ENCODE measurements at places on chromosomes 4 and X.
A peak's percentile ranks its signal among the peaks of the same experiment; 100 is the strongest.

GRCh38 chrX:127879585-127879984, 172.6 kb downstream of the ACTRT1 start:
- no peak for DNase-seq
- H3K36me3 ChIP-seq = no peaks in the 10 kb centered on the region
- no peaks in the 10 kb centered on the region for H3K27me3 ChIP-seq
- no peak overlapping the region for H3K4me3 ChIP-seq
- H3K27ac ChIP-seq = no peak overlapping the region

GRCh38 chr4:84751707-84752106, 168.8 kb downstream of the CDS1 start:
- H3K36me3 ChIP-seq = no peaks in the 10 kb centered on the region
- no peak overlapping the region for H3K27ac ChIP-seq

GRCh38 chr4:120971884-120972283, 49.4 kb upstream of the PRDM5 start:
- peaks cover 3% of the 10 kb centered on the region for H3K27me3 ChIP-seq
- DNase-seq = no peak
- H3K4me3 ChIP-seq = no peak overlapping the region
- H3K4me1 ChIP-seq = no peaks in the 10 kb centered on the region

- peak; percentile 95 for DNase-seq
- peaks cover 7% of the 10 kb centered on the region for H3K27me3 ChIP-seq
- no peak overlapping the region for H3K4me3 ChIP-seq
Observed at GRCh38 chrX:15675490-15675921, 10.9 kb upstream of the CLTRN start.

DNA sequence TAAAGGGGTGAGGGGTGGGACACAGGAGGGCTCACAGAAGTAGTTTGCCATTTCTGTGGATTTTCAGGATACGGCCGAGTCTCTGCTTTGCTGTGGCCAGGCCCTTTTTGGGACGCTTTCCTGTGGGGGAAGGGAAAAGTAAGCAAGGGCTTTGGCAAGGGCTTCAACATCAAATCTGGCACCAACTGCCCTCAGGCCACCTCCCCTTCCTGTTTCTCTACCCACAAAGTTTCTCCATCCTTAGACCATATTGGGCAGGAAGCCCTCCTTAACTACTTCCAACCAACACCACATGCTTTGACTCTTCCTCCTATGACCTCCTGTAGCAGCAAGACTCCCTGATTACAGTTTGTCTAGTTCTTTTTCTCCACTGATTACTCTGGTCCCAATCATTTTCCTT, 105.1 kb downstream of the PHF8 start:
- H3K27ac ChIP-seq = no peak overlapping the region
- H3K4me1 ChIP-seq = peaks cover 9% of the 10 kb centered on the region
- H3K36me3 ChIP-seq = peaks cover 59% of the 10 kb centered on the region
- no peak overlapping the region for H3K4me3 ChIP-seq

- no peak for DNase-seq
- no peaks in the 10 kb centered on the region for H3K4me1 ChIP-seq
- no peak overlapping the region for H3K27ac ChIP-seq
- H3K4me3 ChIP-seq = no peak overlapping the region
Observed at GRCh38 chrX:15310117-15310516, 5.3 kb downstream of the ASB11 start.

DNA sequence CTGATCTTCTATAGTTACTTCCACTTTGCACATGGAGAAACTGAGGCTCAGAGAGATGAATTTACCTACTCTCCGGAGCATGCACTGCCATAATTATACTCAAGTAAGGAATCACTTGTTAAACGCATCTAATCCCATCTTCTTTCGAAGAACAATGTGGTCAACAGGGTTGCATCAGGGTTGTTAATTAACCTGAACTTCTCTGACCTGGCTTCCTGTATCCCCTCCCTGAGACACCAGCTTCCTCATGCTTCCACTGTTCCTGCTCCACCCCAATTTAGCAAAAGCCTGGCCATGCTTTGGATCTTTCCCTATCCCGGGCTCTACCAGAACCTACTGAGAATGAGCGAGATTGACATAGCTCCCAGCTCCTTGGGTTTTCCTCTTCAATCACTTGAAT, 136.7 kb downstream of the SMIM20 start:
- H3K4me3 ChIP-seq = no peak overlapping the region
- H3K4me1 ChIP-seq = peaks cover 6% of the 10 kb centered on the region
- no peaks in the 10 kb centered on the region for H3K36me3 ChIP-seq
- H3K27me3 ChIP-seq = peaks cover 21% of the 10 kb centered on the region

GRCh38 chr4:7428261-7429068, 6.3 kb downstream of the PSAPL1 start:
- peaks cover 2% of the 10 kb centered on the region for H3K27me3 ChIP-seq
- H3K27ac ChIP-seq = no peak overlapping the region
- H3K4me3 ChIP-seq = no peak overlapping the region
- no peaks in the 10 kb centered on the region for H3K36me3 ChIP-seq
- no peaks in the 10 kb centered on the region for H3K4me1 ChIP-seq

GRCh38 chr4:30901461-30902451, 181.6 kb downstream of the PCDH7 start:
- no peaks in the 10 kb centered on the region for H3K27me3 ChIP-seq
- no peak overlapping the region for H3K4me3 ChIP-seq
- H3K27ac ChIP-seq = no peak overlapping the region
- no peak for DNase-seq

GRCh38 chr4:60344908-60345307, 855.2 kb upstream of the ADGRL3 start:
- H3K27me3 ChIP-seq = no peaks in the 10 kb centered on the region
- H3K36me3 ChIP-seq = no peaks in the 10 kb centered on the region
- no peak for DNase-seq

- H3K4me1 ChIP-seq = no peaks in the 10 kb centered on the region
- H3K27me3 ChIP-seq = peaks cover 25% of the 10 kb centered on the region
- no peak overlapping the region for H3K27ac ChIP-seq
Observed at GRCh38 chrX:42220083-42220482, 296.7 kb upstream of the CASK start.

GRCh38 chr4:854356-854755, 28.4 kb upstream of the CPLX1 start:
- H3K4me1 ChIP-seq = peaks cover 9% of the 10 kb centered on the region
- no peak for DNase-seq
- H3K36me3 ChIP-seq = peaks cover 90% of the 10 kb centered on the region
- no peak overlapping the region for H3K4me3 ChIP-seq
- no peak overlapping the region for H3K27ac ChIP-seq

GRCh38 chr4:115272185-115272584, 158.8 kb upstream of the NDST4 start:
- no peak overlapping the region for H3K4me3 ChIP-seq
- H3K27me3 ChIP-seq = no peaks in the 10 kb centered on the region
- H3K4me1 ChIP-seq = peaks cover 8% of the 10 kb centered on the region
- no peak for DNase-seq
- H3K27ac ChIP-seq = no peak overlapping the region
- no peaks in the 10 kb centered on the region for H3K36me3 ChIP-seq

- H3K36me3 ChIP-seq = peaks cover 5% of the 10 kb centered on the region
- H3K27me3 ChIP-seq = peaks cover 24% of the 10 kb centered on the region
Observed at GRCh38 chrX:54639018-54639345, 109.0 kb downstream of the GNL3L start.

DNA sequence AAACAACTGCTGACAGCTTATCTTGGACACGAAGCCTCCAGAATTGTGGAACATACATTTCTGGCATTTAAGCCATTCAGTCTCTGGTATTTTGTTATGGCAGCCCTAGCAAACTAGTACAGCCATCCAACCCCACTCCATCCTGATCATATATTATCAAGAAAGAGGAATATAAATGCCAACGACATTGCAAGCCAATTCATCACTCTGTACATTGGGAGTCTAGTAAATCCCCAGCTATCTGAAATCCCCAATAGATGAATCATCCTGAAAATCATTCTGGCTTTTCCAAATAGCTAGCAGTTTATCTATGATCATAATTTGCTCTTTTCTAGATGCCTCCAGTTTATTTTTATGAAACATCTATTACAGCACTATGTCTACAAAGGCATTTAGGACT, 41.1 kb downstream of the FRMD7 start:
- H3K4me1 ChIP-seq = peaks cover 9% of the 10 kb centered on the region
- no peak overlapping the region for H3K27ac ChIP-seq
- H3K27me3 ChIP-seq = peaks cover 69% of the 10 kb centered on the region
- DNase-seq = no peak
- no peaks in the 10 kb centered on the region for H3K36me3 ChIP-seq
- H3K4me3 ChIP-seq = no peak overlapping the region

GRCh38 chrX:69068301-69069085, 96.8 kb downstream of the PJA1 start:
- H3K36me3 ChIP-seq = no peaks in the 10 kb centered on the region
- no peak overlapping the region for H3K4me3 ChIP-seq
- peaks cover 22% of the 10 kb centered on the region for H3K27me3 ChIP-seq
- no peaks in the 10 kb centered on the region for H3K4me1 ChIP-seq
- no peak overlapping the region for H3K27ac ChIP-seq

GRCh38 chr4:76738086-76738931, 159.6 kb downstream of the SOWAHB start:
- peak overlapping the region; percentile 65 for H3K27ac ChIP-seq
- H3K4me3 ChIP-seq = no peak overlapping the region
- H3K27me3 ChIP-seq = peaks cover 7% of the 10 kb centered on the region
- H3K36me3 ChIP-seq = no peaks in the 10 kb centered on the region
- no peak for DNase-seq

DNA sequence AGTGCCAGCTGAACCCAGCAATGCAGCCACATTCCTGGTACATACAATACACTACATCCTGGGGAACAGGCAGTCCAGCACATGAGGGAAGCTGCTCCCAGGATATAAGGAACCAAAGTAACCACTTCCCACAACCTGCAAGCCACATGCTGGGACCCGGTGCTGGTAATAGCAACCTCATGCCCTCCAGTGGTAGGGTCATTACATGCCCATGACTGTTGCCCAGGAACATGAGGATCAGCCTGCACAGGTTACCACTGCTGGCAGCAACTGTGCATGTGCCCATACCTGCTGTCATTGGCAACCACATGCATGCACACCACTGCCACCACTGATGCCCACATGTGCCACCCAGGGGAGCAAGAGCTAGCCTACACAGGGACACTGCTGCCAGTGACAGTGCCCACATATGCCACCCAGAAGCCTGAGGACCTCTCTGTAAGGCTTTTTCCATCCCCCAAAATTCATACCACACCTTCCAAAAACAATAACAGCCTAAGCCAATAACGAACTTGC, 1982.5 kb downstream of the ARAP2 start:
- no peak overlapping the region for H3K4me3 ChIP-seq
- no peaks in the 10 kb centered on the region for H3K4me1 ChIP-seq
- H3K36me3 ChIP-seq = no peaks in the 10 kb centered on the region

- H3K4me1 ChIP-seq = no peaks in the 10 kb centered on the region
- no peaks in the 10 kb centered on the region for H3K36me3 ChIP-seq
- no peak overlapping the region for H3K27ac ChIP-seq
- no peak overlapping the region for H3K4me3 ChIP-seq
- DNase-seq = no peak
Observed at GRCh38 chrX:77436682-77437081, 10.5 kb upstream of the FGF16 start.

- H3K4me3 ChIP-seq = no peak overlapping the region
- no peaks in the 10 kb centered on the region for H3K36me3 ChIP-seq
- no peak for DNase-seq
Observed at GRCh38 chr4:160510928-160511327, 1408.0 kb downstream of the RAPGEF2 start.

DNA sequence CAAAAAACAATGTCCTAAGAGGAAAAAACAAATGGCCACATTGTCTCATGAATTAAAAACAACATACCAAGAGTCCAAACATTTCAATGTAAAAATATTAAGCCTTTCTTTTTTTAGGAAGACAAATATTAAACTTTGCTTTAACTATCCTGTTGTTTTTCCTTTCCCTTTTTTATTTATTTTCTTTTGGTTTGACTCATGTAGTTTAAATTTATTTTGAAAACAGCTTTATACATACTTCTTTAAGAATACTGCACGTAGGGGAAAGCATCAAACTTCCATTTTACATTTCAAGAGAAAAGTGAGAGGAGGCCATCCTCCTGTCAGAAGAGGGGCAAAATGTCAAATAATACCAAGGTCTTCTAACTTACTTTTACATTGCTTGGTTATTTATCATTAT, 8.7 kb downstream of the GAB1 start:
- H3K4me3 ChIP-seq = no peak overlapping the region
- no peaks in the 10 kb centered on the region for H3K36me3 ChIP-seq
- H3K4me1 ChIP-seq = no peaks in the 10 kb centered on the region
- no peak overlapping the region for H3K27ac ChIP-seq
- DNase-seq = no peak

DNA sequence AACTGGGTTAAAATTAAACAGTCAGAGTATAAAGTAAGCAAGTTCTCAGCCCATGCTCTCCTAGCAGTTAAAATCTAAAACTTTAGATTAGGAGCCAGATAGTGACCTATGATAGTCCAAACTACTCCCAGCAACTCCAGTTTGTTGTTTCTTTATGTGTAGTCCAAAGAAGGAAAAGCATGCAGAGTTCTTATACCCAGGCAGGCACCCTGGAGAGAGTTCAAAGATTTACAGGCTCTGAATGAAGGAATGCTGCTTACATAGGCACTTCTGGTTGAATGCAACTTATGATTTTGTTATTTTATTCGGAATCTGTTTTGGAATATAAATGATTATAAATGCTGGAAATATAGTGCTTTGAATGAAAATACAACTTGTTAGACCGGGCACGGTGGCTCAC, 67.2 kb downstream of the GPAT3 start:
- no peak overlapping the region for H3K27ac ChIP-seq
- H3K4me3 ChIP-seq = no peak overlapping the region
- no peaks in the 10 kb centered on the region for H3K4me1 ChIP-seq
- H3K36me3 ChIP-seq = peaks cover under 1% of the 10 kb centered on the region
- H3K27me3 ChIP-seq = no peaks in the 10 kb centered on the region
- no peak for DNase-seq

- no peak for DNase-seq
- peak overlapping the region; percentile 77 for H3K4me3 ChIP-seq
- peaks cover 95% of the 10 kb centered on the region for H3K4me1 ChIP-seq
- peaks cover 9% of the 10 kb centered on the region for H3K36me3 ChIP-seq
- H3K27me3 ChIP-seq = no peaks in the 10 kb centered on the region
- peak overlapping the region; percentile 96 for H3K27ac ChIP-seq
Observed at GRCh38 chr4:48133669-48134068, 381 bp downstream of the TXK start.

- DNase-seq = no peak
- peaks cover 6% of the 10 kb centered on the region for H3K4me1 ChIP-seq
- H3K36me3 ChIP-seq = no peaks in the 10 kb centered on the region
- no peak overlapping the region for H3K27ac ChIP-seq
- H3K4me3 ChIP-seq = no peak overlapping the region
Observed at GRCh38 chrX:109268340-109268739, 213.5 kb downstream of the GUCY2F start.

GRCh38 chrX:31658360-31658759, 586.5 kb upstream of the FTHL17 start:
- no peaks in the 10 kb centered on the region for H3K36me3 ChIP-seq
- H3K27ac ChIP-seq = no peak overlapping the region
- DNase-seq = no peak
- H3K4me3 ChIP-seq = no peak overlapping the region

DNA sequence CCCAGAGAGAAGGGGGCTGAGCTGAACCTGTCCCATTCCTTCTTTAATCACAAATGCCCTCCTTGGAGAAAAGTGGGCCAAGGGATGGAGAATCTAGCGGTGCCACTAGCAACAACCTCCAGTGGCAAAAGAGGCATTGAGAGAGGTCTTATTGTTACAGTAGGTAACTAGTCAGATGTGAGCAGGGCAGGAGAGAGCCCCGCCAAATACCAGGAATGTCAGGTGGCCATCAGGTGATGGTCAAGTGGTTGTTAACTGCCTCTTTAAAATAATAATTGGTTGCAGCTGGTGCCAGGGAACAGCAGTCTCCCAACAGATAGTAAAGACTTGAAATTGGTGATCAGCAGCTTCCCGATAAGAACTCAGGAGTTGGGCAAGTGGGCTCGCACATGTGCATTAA, 116.1 kb downstream of the EVC2 start:
- no peak for DNase-seq
- H3K27ac ChIP-seq = no peak overlapping the region
